ENCODE measurements at places on chromosomes 13 and 19. TPM values are rescaled to one million over a fixed set of nuclear protein-coding genes. Genes with fewer than 3 reads are reported as not detected.
A peak's percentile ranks its signal among the peaks of the same experiment; 100 is the strongest.

Gene TBXA2R
- 1.9 TPM for total RNA-seq

GRCh38 chr13:22189176-22190048, 518.5 kb downstream of the FGF9 start:
- no peak for DNase-seq

DNA sequence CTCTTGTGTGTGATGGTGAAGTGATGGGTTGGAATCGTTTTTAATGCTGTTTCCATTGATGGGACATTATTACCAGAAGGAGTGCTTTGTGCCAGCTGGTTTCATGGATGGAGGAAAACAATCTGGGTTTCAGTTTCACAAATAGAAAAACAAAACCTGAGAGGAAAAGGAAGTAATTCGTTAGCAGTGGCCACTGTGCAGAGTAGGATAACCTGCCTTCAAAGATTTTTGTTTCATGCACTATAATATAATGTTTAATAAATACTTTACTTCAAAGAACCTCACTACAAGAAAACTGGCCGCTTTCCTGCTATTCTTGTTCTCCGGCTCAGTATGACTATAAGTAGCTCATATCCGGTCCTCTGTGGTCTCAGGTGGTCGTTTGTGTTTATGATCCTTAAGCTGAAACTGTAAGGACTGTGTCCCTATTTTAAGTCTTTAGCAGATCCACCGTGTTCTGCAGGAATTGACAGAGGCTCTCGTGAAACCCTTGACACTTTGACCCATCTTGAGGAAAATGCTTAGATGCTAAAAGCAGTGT, 104.7 kb downstream of the GGACT start:
- DNase-seq = no peak

Gene LRRC8E
- total RNA-seq = 2.8 TPM

GRCh38 chr19:39296055-39296645, at the start of gene IFNL1:
Gene IFNL1, plus strand, starts transcription at chr19:39296407. Its CDS starts 15 bp downstream, at chr19:39296422.
- DNase-seq = no peak

Gene CHAMP1
- 20.0 TPM for total RNA-seq

Gene NLRP4
- not detected for total RNA-seq

GRCh38 chr19:1769645-1769985, 16.3 kb downstream of the ONECUT3 start:
- no peak for DNase-seq

- DNase-seq = no peak
Measured at GRCh38 chr19:17246681-17247425, 1.1 kb upstream of the NR2F6 start.

Gene PTH2
- total RNA-seq = not detected

Gene GPR12
- total RNA-seq = not detected

GRCh38 chr13:46179491-46179908, 2.5 kb downstream of the LCP1 start:
- no peak for DNase-seq

Gene LRRC4B
- total RNA-seq = not detected

DNA sequence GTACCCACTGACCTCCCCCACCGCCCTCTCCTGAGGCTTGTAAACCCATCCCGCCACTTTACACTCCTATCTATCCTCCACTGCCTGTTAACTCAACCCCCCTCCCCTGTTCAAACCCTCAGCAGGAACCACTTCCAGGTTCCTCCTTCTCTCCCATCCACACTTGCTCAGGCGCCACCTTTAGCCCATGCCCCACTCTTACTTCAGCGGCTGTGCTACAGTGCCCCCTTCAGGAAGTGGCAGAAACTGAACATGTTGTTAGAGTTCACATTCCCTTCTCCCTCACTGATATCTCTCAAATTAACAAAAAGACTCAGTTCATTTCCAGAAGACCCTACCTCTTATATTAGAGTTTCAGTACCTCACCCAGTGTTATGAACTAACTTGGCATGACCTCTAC, 49.4 kb downstream of the ZNF91 start:
- DNase-seq = no peak

Gene ZNF615
- 6.1 TPM for total RNA-seq

DNA sequence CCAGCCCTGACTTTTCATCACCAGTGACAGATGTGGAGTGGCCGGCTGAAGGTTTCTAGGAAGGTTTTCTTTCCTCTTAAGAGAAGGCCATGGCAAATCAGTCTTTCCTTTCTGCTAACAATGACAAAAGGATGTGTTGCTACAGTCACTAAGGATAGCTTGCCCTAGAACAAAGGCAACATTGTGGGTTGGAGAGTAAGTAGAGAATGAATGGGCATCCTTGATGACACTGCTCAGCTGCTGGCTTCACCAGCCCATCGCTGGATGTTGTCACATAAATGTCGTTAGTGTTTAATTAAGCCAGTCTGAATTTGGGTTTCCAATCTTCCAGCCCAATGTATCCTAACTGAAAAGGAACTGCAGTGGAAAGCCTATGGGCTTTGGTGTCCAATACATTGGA, 168.4 kb downstream of the ZIC5 start:
- DNase-seq = no peak

GRCh38 chr13:64993514-64994164, 2236.5 kb downstream of the PCDH9 start:
- DNase-seq = no peak

DNA sequence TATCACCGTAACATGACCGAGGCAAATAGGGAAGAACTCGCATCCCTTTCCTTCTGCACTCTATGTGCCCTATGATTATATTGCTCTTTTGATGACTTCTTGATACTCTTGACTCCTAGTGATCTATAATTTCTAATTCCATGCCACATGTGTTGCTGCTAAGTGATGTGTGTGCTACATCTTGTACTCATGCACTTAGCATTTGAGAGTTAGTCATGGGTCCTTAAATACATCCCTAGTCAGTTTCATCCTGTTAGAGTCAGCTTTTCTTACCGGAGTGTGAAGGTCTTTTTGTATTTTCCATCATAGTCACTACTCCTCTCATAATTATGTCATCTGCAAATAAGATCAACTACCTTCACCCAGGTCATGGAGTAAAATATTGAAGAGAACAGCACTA, 30.2 kb downstream of the RXFP2 start:
- DNase-seq = no peak

Gene ITGBL1
- 1.3 TPM for total RNA-seq

GRCh38 chr19:35118268-35119020, 2.8 kb downstream of the FXYD3 start:
- no peak for DNase-seq

Gene ICAM1
- total RNA-seq = 564 TPM

- DNase-seq = no peak
Measured at GRCh38 chr13:50889317-50889716, 20.3 kb upstream of the RNASEH2B start.

- DNase-seq = no peak
Measured at GRCh38 chr13:34941835-34942731, at the start of gene NBEA. Gene NBEA, plus strand, starts transcription at chr13:34942270. Its CDS starts 551 bp downstream, at chr13:34942821.

GRCh38 chr13:73429701-73430100, 370.9 kb downstream of the KLF5 start:
- DNase-seq = no peak

Gene NKPD1
- 0.29 TPM for total RNA-seq

DNA sequence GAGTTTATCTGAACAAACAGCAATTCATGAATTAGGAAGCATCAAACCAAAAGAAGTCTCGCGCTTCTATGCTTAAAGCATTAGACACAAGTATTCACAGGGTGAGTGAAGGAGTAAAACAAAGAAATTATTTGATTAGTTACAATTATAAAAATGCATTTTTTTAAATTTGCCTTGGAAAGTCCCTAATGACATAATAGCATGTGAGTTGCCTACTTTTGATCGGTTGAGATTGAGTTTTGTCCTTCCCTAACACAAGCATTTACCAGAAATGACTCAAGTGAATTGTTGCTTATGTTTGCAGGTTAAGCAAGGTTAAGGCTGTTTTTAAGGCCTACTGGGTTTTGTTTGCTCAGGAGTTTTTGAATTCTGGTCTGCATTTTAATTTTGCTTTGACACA, 389 bp upstream of the ZNF649 start:
- no peak for DNase-seq

Gene SAFB
- total RNA-seq = 77.9 TPM

Gene CNFN
- total RNA-seq = not detected

Gene KIR2DL1
- total RNA-seq = not detected

Gene C5AR1
- total RNA-seq = not detected

GRCh38 chr13:110306960-110307766, at the start of the genes COL4A1 and COL4A2:
Gene COL4A1, minus strand, starts transcription at chr13:110307157. Its CDS starts 130 bp downstream, at chr13:110307027.
Gene COL4A2, plus strand, starts transcription at chr13:110307284. Its CDS starts 620 bp downstream, at chr13:110307904.
- no peak for DNase-seq

DNA sequence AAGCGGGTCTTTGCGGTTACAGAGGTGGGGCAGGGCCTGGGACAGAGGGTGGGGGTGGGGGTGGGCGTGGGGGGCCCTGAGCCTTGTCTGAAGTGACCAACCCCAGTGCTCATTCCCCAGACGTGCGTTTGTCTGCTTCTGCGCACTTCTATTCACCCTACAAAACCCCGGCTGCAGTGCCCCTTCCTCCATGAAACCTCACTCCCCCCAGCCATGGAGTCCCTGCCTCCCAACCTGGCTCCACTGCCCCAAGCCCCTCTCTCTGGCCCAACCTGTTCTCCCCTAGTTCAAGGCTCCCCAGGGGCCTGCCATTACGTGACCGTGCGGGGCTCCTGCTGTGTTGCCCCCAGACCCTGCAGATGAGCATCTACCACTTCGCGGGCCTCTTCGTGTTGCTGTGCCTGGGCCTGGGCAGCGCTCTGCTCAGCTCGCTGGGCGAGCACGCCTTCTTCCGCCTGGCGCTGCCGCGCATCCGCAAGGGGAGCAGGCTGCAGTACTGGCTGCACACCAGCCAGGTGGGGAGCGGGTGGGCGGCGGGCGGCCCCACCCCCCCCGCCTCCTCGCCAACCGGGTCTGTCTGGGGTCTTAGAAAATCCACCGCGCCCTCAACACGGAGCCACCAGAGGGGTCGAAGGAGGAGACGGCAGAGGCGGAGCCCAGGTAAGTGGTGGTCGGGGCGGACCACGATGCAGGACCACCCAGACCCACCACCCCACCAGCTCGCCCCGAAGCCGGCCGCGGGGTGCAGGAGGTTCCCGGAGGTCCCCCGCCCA, 8.2 kb downstream of the GRIN3B start:
- DNase-seq = no peak

- no peak for DNase-seq
Measured at GRCh38 chr19:1967087-1967608, 26.2 kb downstream of the CSNK1G2 start.

DNA sequence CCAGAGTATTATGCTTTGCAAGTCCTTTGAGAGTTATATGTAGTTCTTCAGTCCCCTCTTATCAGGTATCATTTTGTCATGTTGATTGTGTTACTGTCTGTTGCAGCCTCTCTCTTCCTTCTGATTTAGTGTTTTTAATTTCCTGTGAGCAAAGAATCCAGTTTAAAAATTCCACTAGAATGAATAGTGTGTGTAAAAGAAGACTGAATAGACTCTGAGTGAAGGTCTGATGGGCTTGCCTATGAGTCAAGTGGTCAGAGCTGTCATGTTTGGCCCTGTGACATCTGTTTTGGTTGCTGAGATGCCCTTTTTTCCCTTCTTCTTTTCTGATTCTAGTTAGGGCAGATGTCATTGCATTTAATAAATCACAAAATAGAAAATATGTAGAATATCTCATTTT, 23.3 kb upstream of the KCTD4 start:
- no peak for DNase-seq

DNA sequence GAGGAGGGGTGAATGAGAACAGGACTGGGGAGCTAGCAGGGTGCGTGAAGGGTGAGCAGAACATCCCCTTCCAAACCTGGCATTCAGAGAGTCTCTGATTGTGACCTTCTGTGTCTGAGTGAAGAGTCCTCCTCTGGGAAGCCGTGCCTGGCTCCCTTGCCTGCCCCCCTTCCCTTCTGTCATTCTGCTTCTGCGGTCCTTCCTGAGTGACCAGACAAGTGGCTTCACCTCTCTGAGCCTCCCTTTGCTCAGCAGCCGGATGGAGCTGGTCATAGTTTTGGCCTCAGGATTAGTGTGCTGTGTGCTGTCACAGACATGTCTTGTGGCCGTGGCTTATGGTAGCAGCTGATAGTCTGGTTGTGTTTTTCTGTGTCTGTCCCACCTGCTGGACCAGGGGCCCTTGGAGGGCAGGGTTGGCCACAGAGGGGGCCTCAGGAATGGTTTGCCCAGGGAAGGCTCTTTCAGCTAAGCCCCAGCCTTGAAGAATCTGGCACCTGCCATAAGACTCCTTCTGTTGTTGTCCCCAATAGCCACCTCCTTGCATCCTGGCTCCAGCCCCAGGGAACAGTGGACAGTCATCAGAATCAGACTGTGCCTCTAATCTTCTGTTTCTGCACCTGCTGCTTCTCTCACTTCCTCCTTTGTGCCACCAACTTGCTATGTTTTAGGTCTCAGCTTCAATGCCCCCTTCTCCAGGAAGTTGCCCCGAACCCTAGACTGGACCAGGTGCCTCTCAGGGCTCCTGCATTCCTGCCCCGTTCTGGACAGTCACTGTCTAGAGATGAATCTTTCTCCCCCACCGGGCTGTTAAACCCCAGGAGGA, 5.9 kb downstream of the CLPTM1 start:
- DNase-seq = no peak

GRCh38 chr13:40657951-40658350, 8.5 kb downstream of the FOXO1 start:
- DNase-seq = no peak

Gene CD79A
- not detected for total RNA-seq

Gene SLC8A2
- not detected for total RNA-seq

DNA sequence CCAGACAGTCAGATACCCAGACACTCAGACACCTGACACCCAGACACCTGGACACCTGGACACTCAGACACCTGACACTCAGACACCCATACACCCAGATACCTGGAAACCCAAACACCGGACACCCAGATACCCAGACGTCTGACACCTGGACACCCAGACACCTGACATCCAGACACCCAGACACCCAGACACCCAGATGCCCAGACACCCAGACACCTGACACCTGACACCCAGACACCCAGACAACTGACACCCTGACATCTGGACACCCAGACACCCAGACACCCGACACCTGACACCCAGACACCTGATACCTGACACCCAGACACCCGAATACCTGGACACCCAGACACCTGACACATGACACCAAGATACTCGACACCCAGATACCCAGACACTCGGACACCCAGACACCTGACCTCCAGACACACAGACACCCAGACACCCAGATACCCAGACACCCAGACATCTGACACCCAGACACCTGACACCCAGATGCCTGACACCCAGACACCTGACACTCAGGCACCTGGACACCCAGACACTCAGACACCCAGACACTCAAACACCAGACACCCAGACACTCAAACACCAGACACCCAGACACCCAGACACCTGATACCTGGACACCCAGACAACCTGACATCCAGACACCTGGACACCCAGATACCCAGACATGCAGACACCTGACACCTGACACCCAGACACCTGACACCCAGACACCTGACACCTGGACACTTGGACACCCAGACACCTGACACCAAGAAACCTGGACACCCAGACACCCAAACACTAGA, 19.1 kb downstream of the C19orf12 start:
- no peak for DNase-seq

DNA sequence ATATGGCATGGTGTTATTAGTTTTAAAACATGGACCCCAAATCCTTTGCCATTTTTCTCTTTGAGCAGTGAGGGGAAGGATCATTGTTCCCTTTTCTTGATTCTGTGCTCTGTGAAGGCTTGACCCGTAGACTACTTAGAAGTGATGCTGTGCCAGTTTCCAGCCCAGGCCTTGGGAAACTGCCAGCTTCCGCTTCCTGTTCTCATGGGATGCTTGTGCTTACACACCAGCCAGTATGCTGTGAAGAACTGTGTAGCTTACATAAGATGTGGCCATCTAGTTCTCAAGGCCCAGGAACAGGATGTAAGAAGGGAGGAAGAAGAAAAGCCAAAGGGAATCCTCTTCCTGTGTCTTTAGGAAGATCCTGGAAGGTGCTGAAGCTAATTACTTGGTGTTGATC, 180.9 kb downstream of the PCCA start:
- peak; percentile 72 for DNase-seq
